ENCODE measurements at places on chromosomes 7 and 10.

GRCh38 chr7:158646766-158647474 is 57.7 kb downstream of the NCAPG2 start:
- no peak for DNase-seq

- no peak for DNase-seq
These were observed 23.4 kb upstream of the ABCB4 start for GRCh38 chr7:87498893-87499292.

DNA sequence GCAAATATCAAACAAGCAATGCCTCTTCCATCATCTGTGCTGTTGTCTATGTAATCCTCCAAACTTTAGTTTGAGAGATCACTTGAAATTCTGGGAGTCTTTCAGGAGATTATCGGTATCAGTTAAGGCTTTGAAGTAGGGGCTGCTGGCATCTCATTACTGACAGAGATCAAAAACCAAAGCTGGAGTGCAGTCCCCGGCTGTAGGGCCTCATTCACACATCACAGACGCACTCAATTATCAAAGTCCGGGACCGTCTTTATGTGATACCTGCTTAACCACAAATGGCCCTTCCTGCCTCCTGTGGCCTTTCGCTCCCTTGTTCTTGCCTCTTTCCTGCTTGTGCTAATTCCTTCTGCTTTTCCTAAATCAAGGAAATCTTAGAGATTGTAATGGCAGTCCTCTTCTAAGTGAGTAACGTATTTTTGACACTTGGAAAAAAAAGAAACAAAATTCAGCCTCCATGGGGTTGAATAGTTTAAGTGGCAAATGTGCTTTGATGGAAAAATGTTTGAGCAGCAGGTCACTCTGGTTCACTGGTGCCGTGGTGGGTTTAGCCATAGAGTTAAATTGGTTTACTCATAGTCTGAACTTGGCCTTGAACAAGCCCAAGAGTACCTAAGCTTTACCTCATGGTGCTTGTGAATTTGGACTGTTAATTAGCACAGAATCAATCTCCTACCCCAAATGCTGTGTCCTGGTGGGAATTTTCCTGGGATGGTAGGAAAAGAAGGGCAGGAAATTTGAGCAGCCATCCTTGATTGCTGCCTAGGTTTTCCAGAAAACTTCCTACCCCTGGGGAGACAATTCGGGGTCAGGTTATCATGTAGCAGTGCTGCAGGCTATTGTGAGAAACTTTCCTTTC is 178.9 kb upstream of the LYZL1 start:
- DNase-seq, result no peak

GRCh38 chr10:78047314-78047891 is 13.7 kb downstream of the RPS24 start:
- DNase-seq, result no peak

- DNase-seq, result no peak
These were observed 7.6 kb downstream of the CCDC172 start for GRCh38 chr10:116331815-116332214.

GRCh38 chr10:88045096-88045495 is 181.7 kb downstream of the PTEN start:
- DNase-seq, result no peak

- no peak for DNase-seq
These were observed 13.9 kb downstream of the CDNF start for GRCh38 chr10:14823966-14824365.

DNA sequence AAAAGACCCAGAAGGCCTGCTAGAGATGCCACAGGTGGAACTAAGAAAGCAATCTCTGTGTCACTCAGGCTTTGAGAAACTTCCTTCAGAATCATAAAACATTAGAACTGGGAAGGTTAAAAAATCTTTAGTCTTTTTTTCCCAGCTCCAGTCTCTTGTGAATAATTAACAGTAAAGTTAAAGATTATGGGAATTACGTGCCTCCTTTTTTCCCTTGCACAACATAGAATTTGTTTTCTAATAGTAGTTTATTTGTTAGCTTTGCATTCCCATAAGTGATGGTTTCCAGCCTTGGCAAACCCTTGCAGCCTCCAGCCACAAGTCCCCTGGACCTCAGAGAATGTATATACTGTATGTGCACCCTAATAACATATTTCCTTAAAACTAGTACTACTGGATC is 128.3 kb downstream of the TPST1 start:
- no peak for DNase-seq

GRCh38 chr10:51599647-51600046 is 99.7 kb downstream of the CSTF2T start:
- no peak for DNase-seq

DNA sequence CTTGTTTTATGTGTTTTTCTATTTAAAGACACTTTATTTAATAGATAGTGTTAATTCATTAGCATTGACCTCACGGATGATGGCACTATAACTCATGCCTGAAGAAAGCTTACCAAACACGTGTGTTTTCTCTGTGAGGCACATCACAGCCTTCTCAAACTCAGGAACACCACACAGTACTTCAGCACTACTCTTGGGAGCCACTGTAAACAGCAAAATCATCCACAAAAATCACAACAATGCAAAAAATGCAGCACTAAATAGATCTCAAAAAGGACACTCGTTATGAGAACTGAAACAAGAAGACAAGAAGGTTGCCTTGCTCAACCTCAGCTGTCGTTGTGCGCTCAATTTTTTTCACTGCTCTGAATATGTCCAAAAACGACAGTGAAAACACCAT is 12.0 kb upstream of the PARP12 start:
- DNase-seq, result no peak

GRCh38 chr10:71473671-71474599 is 77.2 kb downstream of the CDH23 start:
- DNase-seq, result no peak

- no peak for DNase-seq
These were observed 86.7 kb downstream of the EPDR1 start for GRCh38 chr7:38007096-38007495.

GRCh38 chr7:47320296-47320695 is 261.6 kb downstream of the TNS3 start:
- no peak for DNase-seq

DNA sequence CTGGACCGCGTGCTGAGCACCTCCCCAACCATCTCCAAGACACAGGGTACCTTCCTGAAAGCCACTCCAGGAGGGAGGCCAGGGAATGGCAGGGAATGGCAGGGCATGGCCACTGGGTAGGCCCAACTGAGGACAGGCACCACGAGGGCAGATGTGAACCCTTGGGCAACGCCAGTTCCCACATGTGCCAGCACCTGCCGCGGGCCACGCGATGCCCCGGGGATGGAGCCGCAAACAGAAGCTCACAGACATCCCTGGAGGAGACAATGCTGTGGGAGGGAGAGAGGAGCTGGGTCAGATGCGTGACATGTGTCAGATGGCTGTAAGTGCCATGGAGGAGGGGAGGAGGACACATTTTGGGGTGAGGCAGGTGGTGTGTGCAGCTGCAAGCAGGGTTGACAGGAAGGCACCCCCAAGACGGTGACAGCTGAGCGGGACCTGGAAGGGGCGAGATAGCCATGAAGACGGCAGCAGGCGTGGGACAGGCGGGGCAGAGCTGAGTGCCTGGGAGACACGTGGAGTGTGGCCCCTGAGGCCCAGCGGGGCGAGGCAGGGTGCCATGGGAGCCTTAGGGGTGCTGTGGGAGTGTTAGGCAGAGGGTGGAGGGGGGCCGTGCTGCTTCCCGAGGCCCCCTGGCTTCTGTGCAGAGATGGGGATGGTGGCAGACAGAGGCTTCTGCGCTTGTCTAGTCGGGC is 27.7 kb downstream of the IQCE start:
- no peak for DNase-seq

- DNase-seq, result no peak
These were observed 169.5 kb upstream of the LYZL1 start for GRCh38 chr10:29119374-29119773.

DNA sequence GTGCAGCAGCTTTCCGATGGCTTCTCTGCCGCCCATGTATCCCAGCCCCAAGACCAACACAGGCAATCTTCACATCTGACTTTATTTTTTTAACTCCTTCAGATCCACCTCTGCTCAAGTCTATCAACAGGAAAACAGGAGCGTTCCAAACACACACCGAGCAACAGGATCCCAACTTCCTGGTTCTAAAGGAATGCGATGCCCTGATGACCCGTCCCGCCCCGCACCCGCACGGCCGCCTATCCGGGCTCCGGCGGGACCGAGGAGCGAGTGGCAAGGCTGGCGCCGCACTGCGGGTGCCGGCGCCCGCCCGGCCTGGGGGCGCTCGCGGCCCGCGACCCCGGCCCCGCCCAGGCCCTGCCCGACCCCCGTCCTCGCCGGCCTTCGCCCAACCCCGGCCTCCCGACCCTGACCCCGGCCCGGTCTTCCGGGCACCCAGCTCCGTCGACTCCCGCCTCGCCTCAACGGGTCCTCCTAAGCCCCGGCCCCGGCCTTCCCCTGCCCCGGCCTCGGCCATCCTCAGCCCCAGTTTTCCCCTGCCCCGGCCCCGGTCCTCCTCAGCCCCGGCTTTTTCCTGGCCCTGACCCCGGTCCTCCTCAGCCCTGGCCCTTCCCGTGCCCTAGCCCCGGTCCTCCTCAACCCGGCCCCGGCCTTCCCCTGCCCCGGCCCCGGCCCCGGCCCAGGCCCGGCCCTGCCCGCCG is 730 bp downstream of the LARP4B start:
- DNase-seq, result no peak

DNA sequence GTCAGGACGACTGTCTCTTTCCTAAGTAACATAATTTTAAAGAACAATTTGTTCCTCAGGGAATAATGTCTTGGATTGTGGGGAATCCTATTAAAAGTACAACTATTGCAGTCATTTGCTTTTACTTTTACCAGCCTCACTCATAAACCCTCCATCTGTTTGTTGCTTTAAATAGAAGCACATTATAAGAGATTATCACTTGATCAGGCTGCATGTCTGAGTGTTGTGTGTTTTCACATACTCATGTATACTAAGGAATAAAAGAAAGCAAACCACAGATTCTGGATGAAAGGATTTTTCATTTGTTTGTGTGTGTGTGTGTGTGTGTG is 1077.8 kb downstream of the KCNMA1 start:
- no peak for DNase-seq

DNA sequence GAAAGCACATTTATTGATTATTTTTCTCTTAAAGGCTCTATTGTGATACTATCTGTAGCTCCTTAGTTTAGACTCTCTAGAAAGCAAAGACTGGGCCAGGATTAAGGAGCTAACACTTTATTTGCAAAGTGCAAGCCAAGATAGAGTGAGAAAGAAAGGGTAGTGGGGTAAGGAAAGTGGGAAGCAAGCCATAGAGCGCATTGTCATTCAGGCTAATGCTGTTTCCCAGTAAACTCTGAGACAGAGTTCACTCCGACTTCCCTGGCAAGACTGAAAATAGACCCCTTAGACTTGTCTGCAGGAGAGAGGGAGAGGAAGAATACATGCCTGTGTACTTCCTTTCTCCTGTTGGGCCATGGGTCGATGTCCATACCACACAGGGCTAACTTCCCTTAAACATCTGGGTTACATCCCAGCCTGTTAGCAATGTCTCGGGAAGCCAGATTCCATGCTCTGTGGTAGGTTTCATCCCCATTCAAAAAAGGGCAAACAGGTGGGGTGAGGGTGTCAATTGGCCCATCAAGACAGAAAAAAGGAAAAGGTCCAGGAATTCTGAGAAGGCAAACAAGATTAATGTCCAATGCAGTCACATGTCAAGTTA is 875.8 kb upstream of the CELF2 start:
- DNase-seq, result no peak

DNA sequence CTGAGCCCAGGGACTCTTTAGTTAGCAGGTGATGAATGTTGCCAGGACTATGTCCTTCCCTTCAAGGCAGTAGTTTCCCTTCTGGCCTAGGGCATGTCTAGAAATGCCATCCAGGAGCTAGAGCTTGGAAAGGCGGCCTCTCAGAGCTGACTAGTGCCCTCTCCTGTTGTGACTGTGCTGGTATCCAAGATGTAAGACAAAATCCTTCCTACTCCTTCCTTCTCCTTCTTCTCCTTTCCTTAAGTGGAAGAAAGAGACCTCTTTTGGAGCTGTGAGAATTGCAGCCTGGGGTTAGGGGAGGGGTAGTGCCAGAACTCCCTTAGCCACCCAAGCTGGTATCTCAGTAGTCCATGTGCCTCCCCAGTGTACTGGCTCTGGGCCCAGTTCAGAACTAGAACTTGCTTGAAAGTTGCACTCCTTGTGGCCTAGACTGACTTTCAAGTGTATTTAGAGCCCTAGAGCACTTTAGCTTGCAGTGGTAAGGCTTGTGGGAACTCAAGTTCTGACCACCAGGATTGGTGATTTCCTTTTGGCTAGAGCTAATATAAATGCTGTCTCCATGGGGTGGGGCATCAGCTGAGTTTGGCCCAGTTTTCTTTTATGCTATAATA is 118.8 kb downstream of the NPSR1 start:
- DNase-seq, result no peak

DNA sequence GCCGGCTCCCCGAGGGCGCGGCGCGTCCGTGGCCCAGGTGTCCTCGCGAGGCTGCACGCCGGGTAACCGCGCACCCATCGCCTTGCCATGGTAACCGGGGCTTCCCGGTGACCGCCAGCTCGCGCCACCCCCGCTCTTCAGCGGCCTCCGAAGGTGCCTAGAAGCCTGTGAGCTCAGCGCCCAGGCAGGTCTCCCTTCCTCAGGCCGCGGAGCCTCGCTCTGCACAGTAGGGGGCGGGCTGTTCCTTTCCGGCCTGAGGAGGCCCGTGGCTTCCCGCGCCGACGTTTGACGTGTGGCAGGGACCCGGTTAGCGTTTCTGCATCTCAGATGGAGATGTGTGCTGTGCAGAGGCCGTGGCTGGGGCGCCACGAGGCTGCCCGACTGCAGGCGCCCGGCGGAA is 117.1 kb downstream of the DYNC2I1 start:
- DNase-seq, result no peak

GRCh38 chr10:67609996-67610793 is 85.8 kb downstream of the CTNNA3 start:
- no peak for DNase-seq

DNA sequence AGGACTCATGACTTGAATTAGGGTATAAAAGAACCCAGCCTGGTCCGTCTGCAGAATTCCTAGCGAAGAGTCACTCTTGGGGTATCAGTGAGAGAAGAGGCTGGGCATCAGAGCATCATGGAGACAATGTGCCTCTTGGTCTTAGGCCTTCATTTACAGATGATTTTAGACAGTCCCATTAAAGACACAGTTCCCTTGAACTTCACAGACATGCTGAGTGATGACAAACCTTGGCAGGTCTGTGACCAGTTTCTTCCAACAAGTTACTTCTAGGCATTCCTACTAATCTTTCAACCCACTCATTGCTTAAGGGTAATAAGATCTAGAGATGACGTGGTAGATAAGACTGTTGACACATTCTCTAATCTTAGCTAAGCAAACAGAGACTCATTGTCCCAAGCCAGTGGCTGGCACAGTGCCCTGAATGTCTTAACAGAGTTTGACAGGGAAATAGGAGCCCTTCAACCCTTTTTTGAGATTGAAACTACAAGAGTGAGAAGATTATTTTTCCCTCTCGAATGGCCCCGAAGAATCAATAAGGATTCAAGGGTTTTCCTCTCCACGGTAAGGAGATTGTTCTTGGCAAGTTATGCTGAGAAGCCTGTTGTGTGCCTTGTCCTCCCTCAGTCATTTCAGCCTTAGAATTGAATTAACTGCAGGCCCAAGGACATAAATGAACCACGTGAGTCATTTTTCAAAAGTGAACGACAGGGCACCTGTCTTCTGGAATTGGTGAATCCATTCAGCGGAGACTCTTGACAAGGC is 281.1 kb downstream of the CCDC3 start:
- no peak for DNase-seq

GRCh38 chr10:128527711-128528110 is 401.5 kb upstream of the MKI67 start:
- DNase-seq, result no peak
